ENCODE measurements at places on chromosomes 7 and 10. TPM values are rescaled to one million over a fixed set of nuclear protein-coding genes. Genes with fewer than 3 reads are reported as not detected.

Gene CALML3
- total RNA-seq = not detected

DNA sequence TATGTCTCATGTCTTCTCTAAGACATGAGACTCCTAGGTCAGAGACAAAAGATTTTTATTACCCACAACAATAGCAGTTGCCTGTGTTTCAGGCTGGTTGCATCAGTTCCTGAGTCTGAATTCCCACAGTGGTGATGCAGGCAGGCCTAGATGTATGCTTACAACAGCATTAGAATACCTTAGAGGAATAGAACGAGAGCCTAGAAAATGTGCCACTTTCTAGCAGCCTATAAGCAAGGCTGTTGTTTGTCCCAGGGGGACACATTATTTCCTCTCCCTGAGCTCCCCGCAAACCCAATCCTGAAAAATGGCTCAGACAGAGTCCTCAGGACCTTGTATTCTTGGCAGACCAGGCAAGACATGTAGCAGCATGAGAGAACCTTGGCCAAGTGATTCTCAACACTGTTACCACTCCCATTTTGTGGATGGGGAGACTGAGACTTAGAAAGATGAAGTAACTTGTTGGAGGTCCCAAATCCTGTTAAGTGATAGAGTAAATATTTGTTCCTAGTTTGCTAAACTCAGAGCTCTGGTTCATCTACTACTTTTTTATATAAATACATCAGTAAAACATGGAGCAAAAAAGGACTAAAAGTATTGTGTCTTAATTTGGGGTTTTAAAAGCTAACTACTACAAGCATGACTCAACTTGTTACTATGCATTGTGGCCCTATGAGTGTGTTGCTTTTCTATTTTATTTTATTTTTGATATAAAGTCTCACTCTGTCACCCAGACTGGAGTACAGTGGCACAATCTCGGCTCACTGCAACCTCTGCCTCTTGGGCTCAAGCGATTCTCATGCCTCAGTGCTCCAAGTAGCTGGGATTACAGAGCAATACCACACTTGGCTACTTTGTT is 14.2 kb downstream of the VTI1A start:
- no peaks in the 10 kb centered on the region for H3K27me3 ChIP-seq
- H3K4me1 ChIP-seq = peaks cover 24% of the 10 kb centered on the region
- H3K27ac ChIP-seq = peak overlapping the region; percentile 95
- DNase-seq = peak; percentile 51
- H3K4me3 ChIP-seq = no peak overlapping the region

DNA sequence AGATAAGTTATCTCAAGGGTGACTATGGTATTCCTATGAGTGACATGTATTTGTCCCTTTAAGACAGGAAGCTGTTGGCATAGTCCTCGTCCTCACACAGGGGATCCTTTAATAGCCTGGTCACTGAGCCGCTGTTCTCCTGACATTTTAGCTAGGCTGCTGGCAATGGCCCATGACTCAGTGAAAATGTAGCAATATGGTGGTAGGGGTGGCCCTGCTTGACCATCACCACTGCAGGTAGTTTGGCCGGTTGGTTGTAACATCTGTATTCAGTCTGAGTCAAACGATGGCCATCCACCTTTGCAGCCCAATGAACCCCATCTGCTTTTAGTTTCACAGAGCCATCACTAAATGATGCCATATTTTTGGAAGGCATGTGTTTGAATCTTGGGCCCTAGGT is 110.1 kb upstream of the RAB18 start:
- DNase-seq = no peak
- H3K4me1 ChIP-seq = no peaks in the 10 kb centered on the region
- H3K27me3 ChIP-seq = peaks cover 6% of the 10 kb centered on the region

- peaks cover 5% of the 10 kb centered on the region for H3K36me3 ChIP-seq
- peak overlapping the region; percentile 93 for H3K27ac ChIP-seq
- H3K27me3 ChIP-seq = no peaks in the 10 kb centered on the region
- H3K4me1 ChIP-seq = peaks cover 50% of the 10 kb centered on the region
Observed at GRCh38 chr7:131188367-131189339, 139.0 kb upstream of the MKLN1 start.

GRCh38 chr10:86647773-86648703 is 6.3 kb upstream of the OPN4 start:
- peaks cover 12% of the 10 kb centered on the region for H3K4me1 ChIP-seq
- DNase-seq = no peak
- H3K36me3 ChIP-seq = no peaks in the 10 kb centered on the region

Gene MUC12
- 0.66 TPM for total RNA-seq

Measured in activated naive CD8-positive, alpha-beta T cell treated with anti-CD3 and anti-CD28 coated beads for 36 hours (primary cell).